ENCODE measurements at places on chromosomes 7 and 10.

DNA sequence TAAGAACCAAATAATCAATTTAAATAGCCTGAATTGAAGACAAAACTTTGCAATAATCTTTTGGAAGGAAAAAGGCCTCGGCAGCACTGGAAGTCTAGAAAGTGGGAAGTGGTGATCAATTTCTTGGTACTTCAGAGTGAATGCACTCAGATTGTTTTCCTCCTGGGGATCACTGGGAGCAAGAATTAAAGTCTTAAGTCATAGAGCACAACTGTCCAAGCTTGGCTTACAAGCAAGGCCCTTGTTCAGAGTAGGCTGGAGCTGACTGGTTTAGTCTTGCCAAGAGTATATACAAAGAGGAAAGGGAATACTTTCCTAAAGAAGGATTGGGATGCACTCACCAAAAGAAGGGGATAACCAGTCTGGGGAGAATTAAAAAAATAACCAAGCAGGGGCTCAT is 637.1 kb downstream of the CCSER2 start:
- no peak for DNase-seq

GRCh38 chr7:130988443-130988842 is 254.4 kb upstream of the KLF14 start:
- no peak for DNase-seq

DNA sequence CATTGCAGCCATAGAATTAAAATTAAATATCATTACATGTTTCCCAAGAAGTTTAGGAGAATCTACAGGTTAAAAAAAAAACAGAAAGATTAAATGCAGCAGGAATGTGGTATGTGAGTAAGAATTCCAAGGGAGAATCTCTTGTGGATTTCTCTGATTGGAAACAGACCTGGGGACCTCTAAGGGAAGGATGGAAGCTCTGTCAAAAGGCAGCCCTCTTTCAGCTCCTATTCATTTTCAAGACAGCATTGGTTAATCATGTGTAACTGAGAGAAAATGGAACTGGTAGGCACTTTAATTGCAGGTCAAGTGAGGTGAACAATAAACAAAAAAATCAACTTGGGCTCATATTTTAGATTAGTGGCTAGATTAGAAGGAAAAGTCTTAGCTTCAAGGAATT is 81.4 kb upstream of the MTPN start:
- DNase-seq: no peak

- DNase-seq: no peak
Observed at GRCh38 chr10:35398908-35399307, 62.6 kb downstream of the CCNY start.

DNA sequence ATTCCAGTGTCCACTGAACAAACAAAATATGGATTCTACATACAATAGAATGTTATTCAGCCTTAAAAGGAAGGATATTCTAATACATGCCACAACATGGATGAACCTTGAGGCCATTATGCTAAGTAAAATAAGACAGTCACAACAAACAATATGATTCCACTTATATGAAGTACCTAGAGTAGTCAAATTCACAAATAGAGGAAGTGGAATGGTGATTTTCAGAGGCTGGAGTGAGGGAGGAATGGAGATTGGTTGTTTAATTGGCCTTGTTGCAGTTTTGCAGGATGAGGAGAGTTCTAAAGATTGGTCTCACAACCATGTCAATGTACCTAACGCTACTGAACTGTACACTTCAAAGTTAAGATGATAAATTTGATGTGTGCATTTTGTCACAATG is 119.6 kb downstream of the CHN2 start:
- DNase-seq: no peak

DNA sequence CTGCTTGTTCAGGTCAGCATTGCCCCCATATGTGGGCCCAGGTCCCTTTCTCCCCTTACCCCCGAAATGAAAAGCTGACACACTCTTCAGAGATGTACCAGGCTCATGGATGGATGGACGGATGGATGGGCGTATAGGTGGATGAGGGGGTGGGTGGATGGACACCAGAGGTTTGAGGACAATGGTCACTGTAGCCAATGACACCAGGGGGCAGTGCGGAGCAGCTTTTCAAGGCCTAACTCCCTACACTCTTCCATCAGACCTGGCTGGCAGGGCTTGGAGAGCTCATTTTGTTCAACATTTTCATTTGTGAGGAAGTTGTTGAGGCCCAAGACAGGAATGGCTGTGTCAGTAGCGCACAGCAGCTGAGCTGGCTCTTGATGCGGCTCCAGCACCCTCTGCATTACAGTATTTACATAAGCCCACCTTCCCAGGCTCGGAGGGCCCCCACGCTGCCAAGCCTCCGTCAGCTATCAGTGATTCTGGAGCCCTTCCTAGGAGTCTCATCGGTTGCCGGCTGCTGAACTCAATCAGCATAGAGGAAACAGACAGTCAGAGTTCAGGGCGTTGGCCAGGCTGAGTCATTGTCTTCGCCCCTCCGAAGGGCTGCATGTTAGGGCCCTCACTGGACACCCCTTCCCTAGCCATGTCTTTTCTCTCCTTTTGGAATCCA is 11.6 kb upstream of the FFAR4 start:
- DNase-seq: no peak

GRCh38 chr7:78323118-78323517 is 524.5 kb downstream of the PHTF2 start:
- DNase-seq: no peak

GRCh38 chr7:115410434-115410820 is 488.5 kb downstream of the MDFIC start:
- DNase-seq: no peak

DNA sequence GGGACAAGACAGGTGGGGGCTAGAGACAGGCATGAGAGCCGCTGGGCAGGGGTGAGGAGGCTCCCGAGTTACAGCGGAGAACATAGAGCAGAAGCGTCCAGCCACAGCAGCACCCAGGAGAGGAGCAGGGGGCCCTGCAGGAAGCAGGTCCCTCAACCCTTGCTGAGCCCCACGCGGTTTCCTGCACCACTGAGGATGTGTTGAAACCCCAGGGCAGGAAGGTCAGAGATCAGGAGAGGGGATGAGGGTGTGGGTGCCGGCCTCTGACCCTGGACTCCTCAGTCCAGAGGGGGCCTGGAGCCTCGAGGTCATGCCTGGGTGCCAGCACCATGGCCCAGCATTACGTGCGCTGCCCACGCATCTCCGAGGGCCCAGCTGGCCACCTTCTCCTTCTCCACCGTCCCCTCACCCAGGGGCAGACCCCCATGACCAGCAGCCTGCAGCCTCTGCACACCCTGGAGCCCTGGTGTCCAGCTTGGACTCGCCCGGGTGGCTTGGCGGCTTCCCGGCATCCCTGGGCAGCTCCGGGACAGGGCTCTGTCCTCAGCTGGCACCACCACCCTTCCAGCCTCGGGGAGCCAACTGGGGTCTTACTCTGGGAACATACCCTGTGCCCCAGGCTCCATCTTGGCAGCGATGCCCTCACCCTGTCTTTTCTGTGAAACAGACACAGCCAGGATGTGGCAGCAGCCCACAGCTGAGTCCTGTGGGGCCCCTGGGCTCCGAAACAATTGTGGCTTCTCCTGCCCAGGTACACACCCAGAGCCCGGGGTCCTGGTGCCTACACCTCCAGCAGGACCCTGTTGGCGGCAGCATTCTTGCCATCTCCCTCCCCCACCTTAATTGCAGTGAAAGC is 52.0 kb downstream of the STK32C start:
- no peak for DNase-seq

GRCh38 chr7:47475880-47476227 is 106.1 kb downstream of the TNS3 start:
- no peak for DNase-seq

- DNase-seq: no peak
Observed at GRCh38 chr7:34162027-34162565, 256.8 kb downstream of the BMPER start.

DNA sequence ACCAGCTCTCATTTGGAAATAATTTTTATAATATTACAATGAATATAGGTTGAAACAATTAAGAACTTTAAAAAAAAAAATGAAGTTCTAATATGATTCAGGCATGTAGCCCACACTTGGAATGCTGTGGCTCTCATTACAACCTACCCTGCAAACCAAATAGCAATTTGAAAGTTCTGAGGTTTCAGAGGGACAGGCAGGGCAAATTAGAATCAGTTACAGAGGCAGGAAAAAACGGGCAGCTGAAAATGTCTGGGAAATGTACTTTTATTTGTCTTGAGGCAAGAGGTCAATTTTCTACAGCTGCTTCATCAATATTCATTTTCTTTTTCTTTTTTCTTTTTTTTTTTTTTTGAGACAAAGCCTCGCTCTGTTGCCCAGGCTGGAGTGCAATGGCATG is 95.3 kb downstream of the PIP4K2A start:
- no peak for DNase-seq

DNA sequence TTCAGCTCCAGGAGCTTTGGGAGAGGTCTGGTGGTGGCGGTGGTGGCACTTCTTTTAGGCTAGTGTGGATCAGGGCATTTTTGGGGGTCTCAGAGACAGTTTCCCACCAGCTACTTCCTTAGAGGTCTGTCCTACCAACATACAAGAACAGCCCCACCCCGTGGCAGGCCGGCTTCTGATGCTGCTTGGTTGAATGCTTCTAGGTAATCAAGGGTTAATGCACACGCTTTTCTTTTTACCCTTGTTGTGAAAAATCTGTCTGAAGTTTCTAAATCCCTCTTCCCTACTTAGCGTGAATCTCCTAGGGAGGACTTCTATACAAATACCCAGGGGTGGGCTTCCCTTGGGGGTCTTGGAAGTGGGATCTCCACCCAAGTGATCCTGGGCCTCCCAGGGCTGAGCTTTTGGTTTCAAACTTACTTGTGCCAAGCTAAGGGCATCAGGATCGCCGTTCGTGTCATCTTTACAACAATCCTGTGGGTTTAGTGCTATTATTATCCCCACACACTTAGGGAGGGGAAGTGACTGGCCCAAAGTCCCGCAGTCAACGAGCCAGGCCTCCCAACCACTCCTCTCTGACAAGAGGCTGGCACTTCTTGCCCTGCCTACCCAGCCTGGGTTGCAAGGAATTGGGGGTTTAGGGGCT is 1.7 kb downstream of the SH2B2 start:
- DNase-seq: no peak

GRCh38 chr10:80528185-80528700 is 9.5 kb upstream of the SH2D4B start:
- DNase-seq: no peak

DNA sequence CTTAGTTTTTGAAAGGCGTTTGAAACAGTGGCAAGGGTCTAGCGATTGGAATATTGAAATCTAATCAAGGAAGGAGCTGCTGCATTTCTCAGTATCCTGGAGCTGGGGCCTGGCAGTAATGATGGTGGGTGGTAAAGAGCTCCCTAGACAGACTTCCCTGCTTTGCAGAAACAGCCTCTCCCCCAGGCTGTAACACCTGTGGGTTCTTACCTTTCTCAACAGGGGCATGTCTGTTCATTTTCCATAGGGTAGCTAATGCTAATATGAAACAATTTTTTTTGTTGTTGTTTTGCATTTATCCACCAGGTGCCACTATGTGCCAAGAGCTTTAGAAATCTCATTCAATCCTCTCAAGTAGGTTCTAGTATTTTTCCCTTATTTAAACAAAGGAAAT is 345.5 kb downstream of the REEP3 start:
- no peak for DNase-seq

GRCh38 chr7:127650847-127651555 is 993 bp upstream of the SND1 start:
- no peak for DNase-seq

DNA sequence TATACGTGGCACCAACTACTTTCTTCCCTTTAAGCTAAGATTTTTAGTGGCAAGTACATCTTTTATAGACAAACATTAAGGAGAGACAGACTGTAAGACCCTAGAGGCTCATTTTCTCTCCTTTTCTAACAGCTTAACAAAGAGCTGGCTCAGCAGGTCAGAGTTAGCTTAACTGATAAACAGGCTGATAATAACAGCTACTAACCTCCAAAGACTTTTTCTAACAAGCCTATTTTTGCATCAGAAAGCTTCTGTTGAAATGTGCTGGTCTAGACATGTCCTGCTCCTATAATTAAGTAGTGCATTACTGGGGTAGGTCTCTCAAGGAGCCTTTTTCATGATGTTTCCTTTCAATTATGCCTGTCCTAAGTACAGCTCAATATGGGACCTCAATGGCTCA is 238.2 kb upstream of the FAM3C start:
- no peak for DNase-seq

- no peak for DNase-seq
Observed at GRCh38 chr7:93228302-93228701, 2.0 kb upstream of the HEPACAM2 start.

GRCh38 chr7:121006711-121007315 is 18.3 kb downstream of the CPED1 start:
- DNase-seq: no peak

- DNase-seq: no peak
Observed at GRCh38 chr7:151271699-151272355, 23.3 kb upstream of the SMARCD3 start.

DNA sequence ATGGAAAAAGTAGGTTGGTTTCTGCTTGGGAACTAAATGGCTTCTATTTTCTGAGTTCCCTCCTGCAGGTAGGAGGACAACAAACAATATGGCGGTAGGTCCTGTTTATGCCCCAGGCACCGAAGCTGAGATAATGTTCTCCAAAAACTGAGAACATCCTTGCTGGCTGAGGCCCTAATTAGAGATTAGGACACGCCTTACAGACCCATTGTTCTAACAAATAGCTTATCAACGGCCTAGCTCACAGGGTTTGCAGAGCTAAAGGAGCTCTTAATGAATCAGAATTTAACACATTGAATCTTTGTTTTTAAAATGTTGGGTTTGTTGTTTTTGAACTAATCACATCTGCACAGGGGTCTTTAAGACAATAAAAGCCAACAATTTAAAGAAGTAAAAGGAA is 37.0 kb downstream of the HTR5A start:
- no peak for DNase-seq

DNA sequence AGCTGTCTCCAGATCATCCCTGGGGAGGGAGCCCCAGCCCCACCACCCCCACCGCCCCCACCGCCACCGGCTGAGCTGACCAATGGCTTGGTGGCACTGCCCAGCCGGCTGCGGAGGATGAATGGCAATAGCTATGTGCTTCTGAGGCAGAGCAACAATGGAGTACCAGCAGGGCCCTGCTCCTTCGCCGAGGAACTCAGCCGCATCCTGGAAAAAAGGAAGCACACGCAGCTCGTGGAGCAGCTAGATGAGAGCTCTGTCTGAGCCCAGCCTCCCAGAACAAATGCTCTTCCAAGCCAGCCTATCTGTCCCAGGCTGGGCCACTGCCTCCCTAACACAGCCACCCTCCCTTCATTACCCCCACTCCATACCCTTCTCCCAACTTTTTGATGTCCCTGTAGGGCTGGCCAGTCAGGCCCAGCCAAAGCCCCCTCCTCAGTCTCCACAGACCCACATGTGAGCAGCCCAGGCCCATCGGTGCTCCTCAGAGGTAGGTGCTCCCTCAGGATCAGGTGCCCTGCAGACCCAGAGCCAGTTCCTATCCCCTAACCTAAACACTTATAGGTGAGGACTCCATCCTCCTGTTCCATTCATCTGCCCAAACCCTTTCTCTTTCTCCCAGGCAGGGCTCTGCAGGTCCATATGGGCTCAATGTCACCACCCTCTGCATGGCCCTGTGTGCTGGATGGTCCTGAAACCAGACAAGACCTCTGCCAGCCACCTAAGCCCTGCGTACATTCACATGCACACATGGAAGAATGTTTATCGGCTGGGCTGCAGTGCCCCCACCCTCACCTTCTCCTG is 3.2 kb downstream of the MRPL43 start:
- DNase-seq: no peak

GRCh38 chr7:40733578-40733977 is 598.8 kb downstream of the SUGCT start:
- DNase-seq: no peak
